ENCODE measurements at places on chromosomes 6 and 20. TPM values are rescaled to one million over a fixed set of nuclear protein-coding genes. Genes with fewer than 3 reads are reported as not detected.

DNA sequence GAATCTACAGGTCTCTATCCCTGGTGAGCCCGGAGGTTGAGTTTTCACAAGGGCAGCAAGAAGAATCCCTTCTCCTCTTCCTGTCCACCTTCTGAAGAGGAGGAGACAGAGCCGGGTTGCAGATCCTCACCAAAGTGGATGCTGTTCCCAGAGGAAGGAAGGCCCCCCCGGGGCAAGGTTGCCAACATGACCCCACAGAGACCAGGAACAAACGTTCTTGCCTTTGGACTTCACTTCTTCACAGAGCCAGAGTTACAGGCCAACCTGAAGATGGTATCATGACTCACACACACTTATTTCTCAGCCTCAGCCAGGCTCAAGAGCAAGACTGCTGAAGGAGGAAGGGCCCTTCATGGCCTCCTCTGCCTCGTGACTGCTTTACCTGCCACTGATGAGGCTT lies 384.3 kb downstream of the CD83 start:
- no peak for DNase-seq

DNA sequence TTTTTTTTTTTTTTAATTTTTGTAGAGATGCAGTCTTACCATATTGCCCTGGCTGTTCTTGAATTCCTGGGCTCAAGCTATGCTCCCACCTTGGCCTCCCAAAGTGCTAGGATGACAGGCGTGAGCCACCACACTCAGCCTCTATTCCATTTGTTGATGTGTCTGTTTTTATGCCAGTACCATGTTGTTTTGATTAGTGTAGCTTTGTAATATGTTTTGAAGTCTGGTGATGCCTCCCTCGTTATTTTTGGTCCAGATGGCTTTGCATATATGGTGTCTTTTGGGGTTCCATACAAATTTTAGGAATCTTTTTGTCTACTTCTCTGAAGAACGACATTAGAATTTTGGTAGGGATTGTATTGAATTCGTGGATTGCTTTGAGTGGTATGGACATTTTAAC lies 193.2 kb downstream of the ADGB start:
- DNase-seq = no peak

Gene DEFB124
- 0.12 TPM for polyA plus RNA-seq

Gene FHL5
- polyA plus RNA-seq = 0.21 TPM

Gene FAM162B
- polyA plus RNA-seq = 5.8 TPM

Gene ZNF391
- 14.4 TPM for polyA plus RNA-seq

All from right renal pelvis (tissue), 4 donors.